Esophagus squamous epithelium (tissue), 5 donors: ENCODE measurements at places on chromosomes 11 and 22. TPM values are rescaled to one million over a fixed set of nuclear protein-coding genes. Genes with fewer than 3 reads are reported as not detected.

The MS4A3 gene
- total RNA-seq, result not detected

The UNC93B1 gene
- 30.1 TPM for total RNA-seq

The YIF1A gene
- 65.4 TPM for total RNA-seq

DNA sequence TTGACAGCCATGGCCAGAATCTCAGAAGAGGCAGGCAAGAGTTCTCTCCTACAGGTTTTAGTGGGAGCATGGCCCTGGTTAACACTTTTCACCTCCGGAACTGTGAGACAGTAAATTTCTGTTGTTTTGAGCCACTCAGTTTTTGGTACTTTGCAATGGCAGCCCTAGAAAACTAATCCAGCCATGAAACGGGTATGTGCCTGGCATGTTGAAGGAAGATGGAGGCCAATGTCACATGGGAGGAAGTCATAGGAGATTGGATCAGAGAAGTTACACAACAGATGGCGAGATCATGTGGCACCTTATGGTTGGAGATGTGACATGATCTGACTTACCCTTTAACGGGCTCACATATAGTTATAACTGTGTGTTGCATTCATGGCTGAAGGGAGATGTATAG, 63.2 kb upstream of the EED start:
- no peaks in the 10 kb centered on the region for H3K27me3 ChIP-seq
- no peak overlapping the region for H3K27ac ChIP-seq
- no peak overlapping the region for H3K4me3 ChIP-seq
- H3K36me3 ChIP-seq, result no peaks in the 10 kb centered on the region
- no peak for DNase-seq

DNA sequence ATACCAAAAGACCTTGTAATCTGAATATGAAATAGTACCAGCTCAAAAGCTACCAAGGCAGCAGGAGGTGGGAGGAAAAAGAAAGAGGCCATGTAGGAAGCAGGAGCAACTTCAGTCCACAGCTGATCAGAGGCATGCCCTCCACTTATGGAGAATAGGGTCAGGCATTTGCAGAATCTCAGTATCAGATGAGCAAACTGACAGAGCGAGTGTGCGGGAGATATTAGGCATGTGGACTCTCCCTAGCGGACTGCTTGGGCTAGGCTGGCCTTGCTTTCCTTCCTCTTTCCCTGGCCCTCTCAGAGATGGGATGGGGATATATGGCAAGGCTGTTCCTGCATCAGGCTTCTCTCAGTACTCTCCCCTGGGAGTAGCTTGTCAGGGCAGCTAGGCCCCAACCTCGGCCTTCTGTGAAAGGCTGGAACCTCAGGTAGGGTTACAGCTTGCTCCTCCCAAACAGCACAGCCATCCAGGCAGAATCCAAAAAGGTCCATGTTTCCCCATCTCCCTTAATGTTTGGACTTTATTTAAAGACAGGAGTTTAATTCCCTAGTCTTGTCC, 37.0 kb downstream of the ETS1 start:
- H3K27ac ChIP-seq, result peak overlapping the region; percentile 86
- no peak for DNase-seq
- no peaks in the 10 kb centered on the region for H3K36me3 ChIP-seq

DNA sequence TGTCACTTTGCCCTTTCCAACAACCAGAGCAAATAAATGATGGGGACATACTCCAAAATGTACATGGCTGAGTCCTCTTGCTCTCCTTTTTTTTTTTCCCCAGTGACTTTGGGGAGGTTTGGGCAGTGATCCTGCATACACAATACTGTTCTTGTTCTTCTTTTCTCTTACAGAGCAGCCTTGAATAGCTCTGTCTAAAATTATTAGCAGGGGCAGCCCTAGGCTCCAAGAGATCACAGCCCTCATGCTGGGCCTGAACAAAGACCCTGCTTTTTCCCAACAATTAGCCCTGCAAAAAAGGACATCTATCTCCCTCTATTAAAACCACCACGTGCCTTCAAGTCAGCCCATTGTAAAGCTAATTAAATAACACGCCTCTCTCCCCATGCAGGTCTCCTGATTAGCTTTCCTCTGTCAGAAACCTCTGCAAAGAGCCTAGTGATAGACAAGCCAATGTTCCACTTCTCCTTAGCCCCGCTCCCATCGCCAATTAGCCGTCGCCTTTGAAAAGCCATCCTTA, 54.7 kb downstream of the ETS1 start:
- no peaks in the 10 kb centered on the region for H3K27me3 ChIP-seq
- no peak for DNase-seq
- H3K27ac ChIP-seq, result no peak overlapping the region
- H3K4me3 ChIP-seq, result no peak overlapping the region
- no peaks in the 10 kb centered on the region for H3K4me1 ChIP-seq
- no peaks in the 10 kb centered on the region for H3K36me3 ChIP-seq

DNA sequence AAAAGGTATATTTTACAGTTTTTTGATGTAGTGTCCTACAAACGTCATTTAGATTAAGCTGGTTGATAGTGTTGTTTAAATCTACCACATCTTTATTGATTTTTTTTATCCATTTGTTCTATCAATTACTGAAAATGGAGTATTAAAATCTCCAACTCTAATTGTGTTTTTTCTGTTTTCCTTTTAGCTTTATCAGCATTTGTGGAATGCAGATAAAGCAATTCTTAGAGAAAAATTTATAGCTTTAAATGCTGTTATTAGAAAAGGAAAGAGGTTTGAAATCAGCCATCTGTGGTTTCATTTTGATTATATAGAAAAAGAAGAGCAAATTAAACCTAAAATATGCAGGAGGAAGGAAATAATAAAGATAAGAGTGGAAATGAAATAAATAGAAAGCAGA, 39.4 kb upstream of the CBX6 start:
- H3K4me1 ChIP-seq, result no peaks in the 10 kb centered on the region
- H3K4me3 ChIP-seq, result no peak overlapping the region
- H3K27me3 ChIP-seq, result no peaks in the 10 kb centered on the region
- H3K27ac ChIP-seq, result no peak overlapping the region

DNA sequence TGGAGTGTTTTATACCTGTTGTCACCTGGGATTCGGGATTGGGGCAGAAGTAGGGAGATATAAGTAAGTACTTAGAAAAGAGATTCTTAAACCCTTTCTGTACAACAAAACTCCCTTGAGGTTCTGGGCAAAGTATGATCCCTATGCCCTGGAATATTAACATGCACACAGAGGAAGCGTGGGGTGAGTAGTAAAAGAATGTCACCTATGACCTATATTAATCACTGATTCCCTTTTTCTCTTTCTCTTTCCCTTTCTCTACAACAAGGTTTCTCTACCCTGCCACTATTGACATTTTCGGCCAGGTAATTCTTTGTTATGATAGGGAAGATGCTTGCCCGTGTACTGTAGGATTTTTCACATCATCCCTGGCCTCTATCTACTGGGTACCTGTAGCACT, 209.7 kb upstream of the PLET1 start:
- H3K36me3 ChIP-seq, result no peaks in the 10 kb centered on the region
- H3K4me1 ChIP-seq, result no peaks in the 10 kb centered on the region
- DNase-seq, result no peak

GRCh38 chr11:128342511-128343134, 244.7 kb downstream of the ETS1 start:
- no peaks in the 10 kb centered on the region for H3K36me3 ChIP-seq
- H3K27me3 ChIP-seq, result no peaks in the 10 kb centered on the region
- H3K27ac ChIP-seq, result peak overlapping the region; percentile 37

- H3K4me1 ChIP-seq, result no peaks in the 10 kb centered on the region
- no peaks in the 10 kb centered on the region for H3K36me3 ChIP-seq
- H3K27me3 ChIP-seq, result no peaks in the 10 kb centered on the region
- DNase-seq, result no peak
- H3K27ac ChIP-seq, result no peak overlapping the region
- H3K4me3 ChIP-seq, result no peak overlapping the region
These were observed 299.0 kb downstream of the MIAT start for GRCh38 chr22:26956371-26956770.

- no peaks in the 10 kb centered on the region for H3K36me3 ChIP-seq
- no peak overlapping the region for H3K4me3 ChIP-seq
- peak overlapping the region; percentile 7 for H3K27ac ChIP-seq
- H3K27me3 ChIP-seq, result no peaks in the 10 kb centered on the region
- H3K4me1 ChIP-seq, result peaks cover 22% of the 10 kb centered on the region
These were observed 4.2 kb downstream of the SPI1 start for GRCh38 chr11:47373876-47374719.

- H3K36me3 ChIP-seq, result no peaks in the 10 kb centered on the region
- no peak overlapping the region for H3K27ac ChIP-seq
- no peak overlapping the region for H3K4me3 ChIP-seq
- H3K4me1 ChIP-seq, result no peaks in the 10 kb centered on the region
These were observed 140.6 kb upstream of the CADM1 start for GRCh38 chr11:115644856-115645255.

GRCh38 chr22:26679003-26679629, 21.7 kb downstream of the MIAT start:
- no peaks in the 10 kb centered on the region for H3K27me3 ChIP-seq
- DNase-seq, result no peak
- no peak overlapping the region for H3K4me3 ChIP-seq
- no peak overlapping the region for H3K27ac ChIP-seq
- H3K4me1 ChIP-seq, result peaks cover 18% of the 10 kb centered on the region

- peaks cover 23% of the 10 kb centered on the region for H3K4me1 ChIP-seq
- no peaks in the 10 kb centered on the region for H3K27me3 ChIP-seq
- no peak overlapping the region for H3K4me3 ChIP-seq
- H3K27ac ChIP-seq, result peak overlapping the region; percentile 5
- DNase-seq, result no peak
- H3K36me3 ChIP-seq, result no peaks in the 10 kb centered on the region
These were observed 37.3 kb downstream of the GALNT18 start for GRCh38 chr11:11584530-11584810.

DNA sequence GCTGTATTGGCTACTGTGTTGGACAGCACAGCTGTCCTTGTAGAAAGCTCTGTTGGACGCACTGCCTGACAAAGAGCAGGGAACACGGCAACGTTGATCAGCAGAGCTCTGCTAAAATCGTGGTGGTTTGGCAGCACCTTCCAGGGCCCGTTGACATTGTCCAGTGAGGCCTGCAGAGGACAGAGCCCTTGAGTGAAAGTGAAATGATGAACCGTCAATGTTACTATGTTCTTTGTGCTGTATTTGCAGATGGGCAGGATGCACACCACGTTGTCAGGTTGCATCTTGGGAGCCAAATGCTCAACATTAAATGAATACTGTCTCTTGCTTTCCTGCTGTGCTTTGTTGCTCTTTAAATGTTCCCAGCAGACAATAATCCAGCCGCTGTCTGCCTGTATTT, 69.7 kb downstream of the NELL1 start:
- no peak overlapping the region for H3K4me3 ChIP-seq
- no peaks in the 10 kb centered on the region for H3K4me1 ChIP-seq
- H3K27me3 ChIP-seq, result no peaks in the 10 kb centered on the region
- no peak for DNase-seq
- H3K36me3 ChIP-seq, result no peaks in the 10 kb centered on the region

DNA sequence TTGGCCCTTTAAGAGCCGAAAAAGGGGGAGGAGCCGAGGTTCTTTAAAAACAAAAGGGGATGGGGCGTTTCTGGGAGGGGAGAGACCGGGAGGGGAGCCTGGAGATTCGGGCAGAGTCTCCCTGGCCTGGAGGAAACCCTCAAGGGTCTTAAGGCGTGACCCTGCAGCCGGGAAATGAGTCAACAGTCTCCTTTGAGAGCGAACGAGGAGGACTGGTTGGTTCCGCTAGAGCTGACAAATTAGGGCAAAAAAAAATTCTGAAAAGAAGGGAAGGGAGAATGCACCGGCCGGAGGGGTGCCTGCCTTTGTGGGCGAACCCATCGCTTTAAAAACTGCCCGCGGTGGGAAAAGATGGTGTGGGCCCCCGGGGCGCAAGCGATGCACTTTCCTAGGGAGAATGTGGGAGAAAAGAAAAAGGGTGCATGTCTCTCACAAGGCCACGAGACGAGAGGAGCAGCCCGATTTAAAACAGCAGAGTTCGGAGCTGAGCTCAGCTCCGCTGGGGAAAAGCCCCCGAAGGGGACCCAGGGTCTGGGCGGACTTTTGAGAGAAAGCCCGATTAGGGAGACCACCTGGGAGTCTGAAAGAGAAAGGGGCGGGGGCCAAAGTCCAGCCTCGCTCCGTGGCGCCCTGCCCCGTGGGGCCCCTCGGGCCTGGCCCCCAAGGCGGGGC, 874 bp downstream of the ZFTA start:
- H3K27me3 ChIP-seq, result no peaks in the 10 kb centered on the region
- H3K4me1 ChIP-seq, result peaks cover 17% of the 10 kb centered on the region
- H3K4me3 ChIP-seq, result peak overlapping the region; percentile 78
- no peaks in the 10 kb centered on the region for H3K36me3 ChIP-seq

DNA sequence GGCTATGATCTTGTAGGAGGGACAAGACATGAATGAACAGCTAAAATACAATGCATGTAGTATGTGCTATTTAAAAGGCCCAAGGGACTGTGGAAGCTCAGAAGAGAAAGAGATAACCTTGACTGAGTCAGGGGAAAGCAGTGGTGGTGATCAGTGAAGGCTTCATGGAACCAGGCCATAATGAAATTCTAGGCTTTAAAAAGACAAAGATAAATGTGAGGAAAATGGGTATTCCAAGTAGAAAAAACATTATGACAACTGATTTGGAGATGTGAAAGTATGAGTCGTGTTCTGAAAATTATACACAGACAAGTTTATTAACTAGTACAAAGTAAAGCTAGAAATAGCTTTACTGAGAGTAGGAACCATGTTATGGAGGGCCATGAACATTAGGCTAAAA, 189.8 kb downstream of the SOX6 start:
- no peak for DNase-seq
- H3K4me1 ChIP-seq, result no peaks in the 10 kb centered on the region
- no peak overlapping the region for H3K27ac ChIP-seq

DNA sequence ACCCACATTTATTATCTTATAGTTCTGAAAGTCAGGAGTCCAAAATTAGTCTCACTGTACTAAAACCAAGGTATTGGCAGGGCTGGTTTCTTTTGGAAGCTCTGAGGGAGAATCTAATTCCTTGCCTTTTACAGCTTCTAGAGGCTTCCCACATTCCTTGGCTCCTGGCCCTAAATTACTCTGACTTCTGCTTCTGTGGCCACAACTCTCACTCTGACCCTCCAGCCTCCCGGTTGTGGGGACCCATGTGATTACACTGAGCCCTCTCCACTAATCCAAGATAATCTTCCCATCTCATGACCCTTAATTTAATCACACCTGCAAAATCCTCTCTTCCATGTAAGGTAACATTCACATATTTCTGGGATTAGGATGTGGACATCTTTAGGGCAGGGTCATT, 110.9 kb downstream of the ARL14EP start:
- H3K4me1 ChIP-seq, result no peaks in the 10 kb centered on the region
- H3K36me3 ChIP-seq, result no peaks in the 10 kb centered on the region
- H3K27me3 ChIP-seq, result no peaks in the 10 kb centered on the region
- H3K27ac ChIP-seq, result no peak overlapping the region
- H3K4me3 ChIP-seq, result no peak overlapping the region
- DNase-seq, result no peak

DNA sequence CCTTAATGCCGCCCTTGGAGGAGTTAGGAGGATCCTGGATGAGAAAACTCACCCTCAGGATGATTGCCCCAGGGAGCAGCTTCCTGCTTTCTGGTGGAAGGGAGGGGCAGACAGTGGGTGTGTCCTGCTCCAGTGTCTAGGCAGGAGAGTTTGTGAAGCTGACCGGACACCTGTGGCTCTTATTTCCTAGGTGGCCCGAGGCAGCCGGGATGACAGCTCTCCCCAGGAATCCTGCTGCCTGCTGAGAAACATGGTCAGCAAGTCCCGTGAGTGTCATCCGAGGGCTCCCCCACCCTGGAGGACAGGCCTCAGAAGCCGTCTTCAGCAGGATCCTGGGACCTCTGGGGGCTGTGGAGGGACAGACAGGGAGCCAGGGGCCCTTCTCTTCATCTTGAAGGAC, 50.4 kb downstream of the ST3GAL4 start:
- peaks cover 35% of the 10 kb centered on the region for H3K36me3 ChIP-seq
- H3K4me1 ChIP-seq, result peaks cover 59% of the 10 kb centered on the region
- H3K27me3 ChIP-seq, result no peaks in the 10 kb centered on the region
- no peak for DNase-seq
- H3K4me3 ChIP-seq, result peak overlapping the region; percentile 25

GRCh38 chr11:16946477-16947282, 67.5 kb downstream of the PLEKHA7 start:
- H3K4me3 ChIP-seq, result no peak overlapping the region
- no peaks in the 10 kb centered on the region for H3K36me3 ChIP-seq
- H3K27ac ChIP-seq, result no peak overlapping the region
- H3K4me1 ChIP-seq, result no peaks in the 10 kb centered on the region
- H3K27me3 ChIP-seq, result no peaks in the 10 kb centered on the region
